Kidney capillary endothelial cell (primary cell): ENCODE measurements at places on chromosomes 6 and 20.

- DNase-seq = peak; percentile 36
These were observed 654 bp downstream of the FAM8A1 start for GRCh38 chr6:17600527-17601385.

DNA sequence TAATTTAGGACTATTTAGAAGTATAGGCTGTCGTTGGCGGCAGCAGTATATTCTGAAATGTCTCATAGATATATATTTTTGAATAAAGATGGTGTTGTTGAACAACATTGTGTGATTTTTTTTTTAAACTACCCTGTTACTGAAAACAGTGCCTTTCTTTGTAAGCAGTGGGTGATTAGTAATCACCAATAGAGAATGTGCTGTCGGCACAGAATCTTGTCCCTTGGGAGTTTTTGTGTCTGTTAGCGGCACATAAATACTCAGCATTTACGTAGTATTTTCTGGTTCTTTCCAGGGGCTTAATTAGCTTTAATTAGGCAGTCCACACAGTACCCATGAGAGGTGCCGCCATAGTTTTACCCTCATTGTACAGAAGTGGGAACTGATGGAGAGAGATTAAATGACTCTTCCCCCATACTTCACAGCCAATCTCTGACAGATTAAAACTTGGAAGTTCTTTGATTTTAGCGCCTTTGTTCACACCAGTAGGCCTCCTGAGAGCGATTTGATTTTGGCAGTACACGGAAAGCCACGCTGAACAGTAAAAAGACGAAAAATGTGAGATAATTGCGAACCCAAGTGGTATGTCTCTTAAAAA is 58.8 kb downstream of the RPRD1B start:
- DNase-seq = no peak

DNA sequence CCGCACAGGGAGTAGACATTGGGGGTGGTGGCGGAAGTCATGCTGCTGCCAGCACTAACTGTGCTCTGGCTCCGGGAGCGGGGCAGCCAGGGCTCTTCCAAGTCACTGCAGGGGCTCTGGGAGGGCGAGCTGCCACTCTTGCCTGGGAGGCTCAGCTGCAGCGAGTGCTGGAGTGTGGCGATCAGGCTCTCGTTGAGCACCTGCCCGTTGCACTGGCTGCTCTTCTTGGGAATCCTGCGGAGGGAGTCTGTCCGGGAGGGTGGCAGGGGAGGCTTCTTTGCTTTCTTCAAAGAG is 28.0 kb downstream of the HEBP2 start:
- no peak for DNase-seq

DNA sequence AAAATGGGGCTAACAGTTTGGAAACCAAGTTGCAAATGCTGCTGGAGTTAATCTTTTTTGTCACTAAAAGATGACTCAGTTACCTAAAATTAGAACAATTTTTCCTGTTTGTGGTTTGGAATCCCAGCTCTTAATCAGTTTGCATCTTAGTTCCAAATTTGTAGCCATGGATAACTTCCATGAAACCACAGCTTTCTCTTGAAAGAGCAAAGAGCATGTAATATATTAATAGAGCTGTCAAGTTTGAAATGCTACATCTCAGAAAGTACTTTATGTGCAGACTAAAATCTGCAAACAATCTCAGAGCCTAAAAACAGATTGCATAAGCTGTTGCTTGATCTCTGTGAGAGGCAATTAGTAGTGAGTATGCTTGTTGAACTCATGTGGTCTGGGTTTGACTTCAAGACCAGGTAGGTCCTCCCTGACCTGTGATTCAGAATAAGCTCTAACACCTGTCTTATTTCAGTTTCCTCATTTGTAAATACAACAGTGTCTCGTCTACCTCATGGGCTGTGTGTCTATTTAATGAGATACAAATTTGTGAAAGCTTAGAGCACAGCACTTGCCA is 23.5 kb downstream of the DHX35 start:
- peak; percentile 21 for DNase-seq

DNA sequence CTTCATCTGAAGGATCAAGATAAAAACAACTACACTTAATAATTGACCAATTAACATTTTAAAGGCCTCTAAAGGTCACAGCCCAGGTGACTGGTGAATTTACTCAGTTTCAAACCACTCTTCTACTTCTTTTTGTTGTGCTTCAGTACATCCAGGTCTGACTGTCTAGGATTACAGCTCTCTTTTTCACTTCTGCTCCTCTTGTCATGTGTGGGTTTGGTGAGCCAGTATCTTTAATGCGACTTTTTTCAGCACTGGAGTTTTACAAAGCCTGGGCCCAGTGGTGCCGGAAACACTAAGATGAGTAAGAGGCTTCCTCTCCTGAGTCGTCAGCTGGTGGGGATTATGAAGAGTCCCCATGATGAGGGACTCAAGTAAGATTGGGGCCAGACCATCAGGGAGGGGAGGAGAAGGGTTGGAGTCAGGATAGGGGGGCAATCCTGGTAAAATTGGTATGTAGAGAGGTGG is 27.0 kb downstream of the HECA start:
- DNase-seq = no peak
